ENCODE measurements at places on chromosomes 13 and 19.

DNA sequence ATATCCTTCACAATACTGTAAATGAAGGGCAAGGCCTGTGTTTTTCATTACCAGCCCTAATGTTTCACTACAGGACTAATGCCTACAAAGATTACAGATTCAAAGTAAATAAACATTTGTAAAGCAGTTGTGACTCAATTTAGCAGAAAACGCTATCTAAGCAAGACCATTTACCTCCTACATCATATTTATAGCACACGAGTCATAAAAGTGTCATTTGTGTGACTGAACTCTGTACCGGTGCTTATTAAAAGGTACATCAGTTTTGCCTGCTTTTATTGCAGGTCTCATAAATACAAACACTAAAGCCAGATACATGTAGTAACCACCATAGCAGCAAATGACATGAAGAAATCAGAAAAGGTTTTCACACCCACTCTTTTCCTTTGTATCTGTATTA is 61.5 kb upstream of the SLC15A1 start:
- H3K36me3 ChIP-seq, result peaks cover 23% of the 10 kb centered on the region
- H3K27ac ChIP-seq, result no peak overlapping the region
- no peaks in the 10 kb centered on the region for H3K4me1 ChIP-seq
- no peaks in the 10 kb centered on the region for H3K27me3 ChIP-seq
- no peak for DNase-seq

DNA sequence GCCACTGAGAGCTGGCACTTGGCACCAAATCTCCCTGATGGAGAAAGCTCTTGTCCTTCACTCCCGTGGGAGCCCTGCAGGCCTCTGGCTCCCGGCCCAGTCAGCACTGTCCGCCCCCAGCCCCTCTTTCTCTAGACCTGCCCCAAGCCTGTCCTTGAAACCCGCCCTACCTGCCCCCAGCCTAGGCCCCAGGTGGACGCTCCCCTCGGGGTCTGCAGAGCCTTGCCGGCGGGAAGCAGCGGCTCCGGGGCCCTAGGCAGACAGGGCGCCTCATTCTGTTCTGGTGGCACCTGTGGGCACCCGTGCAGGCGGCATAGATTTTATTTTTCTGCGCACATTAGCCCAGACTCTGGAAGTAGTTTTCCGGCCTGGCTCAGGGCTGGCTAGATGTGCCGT is 17.6 kb downstream of the IL17D start:
- no peak for DNase-seq
- no peak overlapping the region for H3K4me3 ChIP-seq
- H3K27me3 ChIP-seq, result peaks cover 13% of the 10 kb centered on the region

- peaks cover 3% of the 10 kb centered on the region for H3K36me3 ChIP-seq
- no peaks in the 10 kb centered on the region for H3K27me3 ChIP-seq
- H3K4me1 ChIP-seq, result peaks cover 55% of the 10 kb centered on the region
- DNase-seq, result no peak
Measured at GRCh38 chr13:40590112-40590862, 76.2 kb downstream of the FOXO1 start.

GRCh38 chr19:31818798-31819105 is 469.5 kb upstream of the TSHZ3 start:
- H3K27me3 ChIP-seq, result no peaks in the 10 kb centered on the region
- no peaks in the 10 kb centered on the region for H3K36me3 ChIP-seq
- no peak for DNase-seq

GRCh38 chr19:37813340-37813739 is 34.0 kb upstream of the ZNF573 start:
- no peak overlapping the region for H3K27ac ChIP-seq
- H3K4me3 ChIP-seq, result no peak overlapping the region
- H3K27me3 ChIP-seq, result no peaks in the 10 kb centered on the region

- no peak overlapping the region for H3K27ac ChIP-seq
- peaks cover 17% of the 10 kb centered on the region for H3K4me1 ChIP-seq
- no peaks in the 10 kb centered on the region for H3K27me3 ChIP-seq
- DNase-seq, result peak; percentile 54
Measured at GRCh38 chr13:26184791-26185250, 37.3 kb downstream of the RNF6 start.

GRCh38 chr19:13396250-13397080 is 109.8 kb downstream of the CACNA1A start:
- no peak overlapping the region for H3K4me3 ChIP-seq
- H3K27me3 ChIP-seq, result no peaks in the 10 kb centered on the region
- no peak for DNase-seq
- H3K4me1 ChIP-seq, result no peaks in the 10 kb centered on the region
- H3K27ac ChIP-seq, result no peak overlapping the region

DNA sequence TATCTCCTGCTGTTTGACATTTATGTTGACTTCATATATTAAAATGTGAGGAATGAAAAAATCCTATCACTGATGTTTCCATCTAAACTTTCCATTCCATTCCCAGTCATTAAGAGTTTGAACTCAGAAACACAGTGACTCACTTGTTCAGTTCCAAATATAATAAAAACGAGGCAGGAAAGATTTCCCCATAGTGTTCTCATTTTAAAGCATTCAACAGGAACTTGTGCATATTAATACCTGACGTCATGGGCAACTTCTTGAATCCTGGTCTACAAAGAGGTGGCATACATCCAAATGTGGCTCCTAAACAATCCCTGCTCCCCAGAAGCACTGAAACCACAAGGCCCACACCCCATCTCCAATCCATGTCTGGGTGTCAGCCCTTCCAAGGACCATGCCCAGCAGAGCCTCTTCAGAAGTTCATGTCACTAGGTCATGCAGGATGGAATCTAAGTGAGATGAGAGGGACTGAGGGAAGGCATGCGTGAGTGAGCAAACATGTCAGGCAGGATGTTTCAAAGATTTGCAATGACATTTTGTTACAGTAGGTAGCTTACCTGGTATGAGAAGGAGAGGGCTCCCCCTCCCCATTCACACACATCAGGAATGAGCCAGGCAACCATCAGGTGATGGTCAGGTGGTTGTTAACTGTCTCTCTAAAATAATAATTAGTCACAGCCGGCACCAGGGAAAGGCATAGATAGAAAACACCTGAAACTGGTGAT is 9.4 kb upstream of the ERVV-2 start:
- no peak overlapping the region for H3K4me3 ChIP-seq
- H3K27ac ChIP-seq, result no peak overlapping the region
- no peaks in the 10 kb centered on the region for H3K27me3 ChIP-seq
- peaks cover 5% of the 10 kb centered on the region for H3K36me3 ChIP-seq

- H3K4me3 ChIP-seq, result no peak overlapping the region
- H3K27ac ChIP-seq, result no peak overlapping the region
- no peaks in the 10 kb centered on the region for H3K27me3 ChIP-seq
- no peak for DNase-seq
- no peaks in the 10 kb centered on the region for H3K4me1 ChIP-seq
- no peaks in the 10 kb centered on the region for H3K36me3 ChIP-seq
Measured at GRCh38 chr19:30312582-30313352, 59.4 kb upstream of the ZNF536 start.

- H3K27me3 ChIP-seq, result no peaks in the 10 kb centered on the region
- peaks cover 6% of the 10 kb centered on the region for H3K36me3 ChIP-seq
- no peak overlapping the region for H3K27ac ChIP-seq
- H3K4me3 ChIP-seq, result no peak overlapping the region
- no peak for DNase-seq
Measured at GRCh38 chr19:13808856-13809255, 13.6 kb downstream of the ZSWIM4 start.

DNA sequence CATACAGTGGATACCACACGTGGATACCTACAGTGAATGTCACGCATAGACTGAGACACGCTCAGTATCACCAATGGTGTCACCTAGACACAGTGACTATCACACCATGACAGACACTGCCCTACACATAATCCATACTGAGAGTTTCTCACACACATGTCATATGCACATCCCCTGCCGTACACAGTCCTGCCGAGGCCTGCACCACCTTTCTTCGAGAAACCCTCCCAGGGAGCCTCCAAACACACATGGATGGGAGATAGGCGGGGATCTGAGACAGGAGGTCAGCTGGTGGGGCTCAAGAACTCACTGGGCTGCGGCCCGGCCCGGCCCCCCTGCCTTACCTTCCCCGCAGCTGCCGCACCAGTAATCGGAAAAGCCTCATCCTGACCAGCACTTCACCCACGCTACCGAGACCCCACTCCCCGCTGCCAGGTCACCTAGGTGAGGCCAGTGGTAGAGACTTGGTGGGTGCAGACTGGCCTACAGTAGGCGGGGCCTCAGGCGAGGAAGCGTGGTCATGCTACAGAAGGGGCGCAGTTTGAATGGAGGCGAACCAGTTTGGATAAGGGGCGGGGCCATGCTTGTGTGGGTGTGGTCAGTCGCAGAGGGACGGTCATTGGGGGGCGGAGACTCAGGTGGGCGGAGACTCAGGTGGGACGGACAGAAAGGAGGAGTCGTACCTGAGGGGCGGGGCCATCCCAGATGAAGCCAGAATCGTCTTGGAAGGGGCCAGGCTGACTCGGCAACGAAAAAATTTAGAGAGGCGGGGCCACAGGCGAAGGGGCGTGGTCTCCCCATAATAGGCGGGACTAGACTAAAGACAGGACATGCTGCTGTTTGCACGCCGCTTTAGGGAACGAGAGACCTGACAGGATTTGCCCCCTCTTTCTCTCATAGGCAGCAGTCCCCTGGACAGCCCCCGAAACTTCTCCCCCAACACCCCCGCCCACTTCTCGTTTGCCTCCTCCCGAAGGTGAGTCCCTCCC is 2.1 kb downstream of the MAST1 start:
- H3K36me3 ChIP-seq, result no peaks in the 10 kb centered on the region
- no peak overlapping the region for H3K27ac ChIP-seq
- H3K4me1 ChIP-seq, result peaks cover 27% of the 10 kb centered on the region
- H3K27me3 ChIP-seq, result peaks cover 64% of the 10 kb centered on the region
- DNase-seq, result peak; percentile 49

DNA sequence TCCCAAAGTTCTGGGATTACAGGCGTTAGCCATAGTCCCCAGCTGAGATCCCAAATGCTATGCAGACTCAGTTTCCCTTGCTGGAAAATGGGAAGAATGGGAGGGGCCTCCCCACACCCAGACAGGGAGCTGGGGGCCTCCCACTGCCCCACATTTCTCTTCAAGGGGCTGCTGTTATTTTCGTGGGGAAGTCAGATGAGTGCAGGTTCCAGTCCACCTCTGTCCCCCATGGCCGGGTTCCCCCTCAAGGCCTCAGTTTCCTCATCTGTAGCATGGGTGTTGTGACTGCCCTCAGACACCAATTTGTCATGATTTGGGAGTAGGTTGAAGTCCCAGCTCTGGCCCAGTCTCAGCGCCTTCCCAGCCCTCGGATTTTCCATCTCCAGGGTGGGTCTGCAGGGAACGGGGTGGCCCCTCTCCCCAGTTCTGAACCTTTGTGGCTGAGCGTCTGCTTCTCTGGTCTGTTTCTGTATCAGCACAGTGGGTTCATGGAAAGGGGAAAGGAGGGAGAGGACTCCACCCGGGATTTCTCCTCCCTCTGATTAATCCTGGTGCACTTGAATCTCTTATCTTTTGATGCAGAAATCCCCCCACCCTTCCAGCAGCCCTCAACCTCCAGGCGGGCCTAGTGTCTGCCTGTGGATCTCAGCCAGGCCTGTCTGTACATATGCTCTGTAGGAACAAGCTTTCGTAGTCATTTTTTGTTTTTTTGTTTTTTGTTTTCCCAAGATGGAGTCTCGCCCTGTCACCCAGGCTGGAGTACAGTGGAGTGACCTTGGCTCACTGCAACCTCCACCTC is 12.2 kb downstream of the NFIC start:
- no peak overlapping the region for H3K27ac ChIP-seq
- no peaks in the 10 kb centered on the region for H3K36me3 ChIP-seq
- no peaks in the 10 kb centered on the region for H3K4me1 ChIP-seq
- no peak for DNase-seq
- no peaks in the 10 kb centered on the region for H3K27me3 ChIP-seq

GRCh38 chr19:48896191-48896720 is 2.3 kb downstream of the TULP2 start:
- no peak for DNase-seq
- no peak overlapping the region for H3K27ac ChIP-seq
- H3K27me3 ChIP-seq, result peaks cover 19% of the 10 kb centered on the region
- H3K4me3 ChIP-seq, result peak overlapping the region; percentile 9
- peaks cover 20% of the 10 kb centered on the region for H3K4me1 ChIP-seq

GRCh38 chr13:22451327-22451741 is 729.4 kb upstream of the SGCG start:
- H3K4me1 ChIP-seq, result no peaks in the 10 kb centered on the region
- no peaks in the 10 kb centered on the region for H3K27me3 ChIP-seq
- H3K27ac ChIP-seq, result no peak overlapping the region
- H3K4me3 ChIP-seq, result no peak overlapping the region
- no peak for DNase-seq

DNA sequence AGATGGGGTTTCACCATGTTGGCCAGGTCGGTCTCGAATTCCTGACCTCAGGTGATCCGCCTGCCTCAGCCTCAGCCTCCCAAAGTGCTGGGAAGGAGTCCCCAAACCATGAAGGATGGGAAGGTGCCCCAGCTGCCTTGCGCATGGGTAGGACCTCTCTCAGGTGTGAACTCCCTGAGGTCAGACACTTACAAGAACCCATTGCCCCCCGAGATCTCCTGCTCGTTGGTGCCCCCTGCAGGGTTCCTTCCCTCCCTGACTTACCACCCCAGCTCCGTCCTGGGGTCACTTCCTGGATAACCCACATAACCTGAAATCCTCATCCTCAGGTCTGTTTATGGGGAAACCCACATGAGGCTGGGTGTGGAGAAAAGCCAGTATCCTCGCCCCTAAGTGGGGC is 41.7 kb downstream of the UNC13A start:
- H3K27me3 ChIP-seq, result no peaks in the 10 kb centered on the region
- DNase-seq, result no peak
- no peak overlapping the region for H3K27ac ChIP-seq
- H3K36me3 ChIP-seq, result no peaks in the 10 kb centered on the region

- no peak overlapping the region for H3K4me3 ChIP-seq
- H3K27me3 ChIP-seq, result no peaks in the 10 kb centered on the region
- no peaks in the 10 kb centered on the region for H3K36me3 ChIP-seq
- no peak for DNase-seq
- no peaks in the 10 kb centered on the region for H3K4me1 ChIP-seq
- H3K27ac ChIP-seq, result no peak overlapping the region
Measured at GRCh38 chr13:71309905-71310304, 557.1 kb downstream of the DACH1 start.

- H3K36me3 ChIP-seq, result peaks cover 54% of the 10 kb centered on the region
- H3K27ac ChIP-seq, result no peak overlapping the region
Measured at GRCh38 chr13:111158136-111158805, 43.2 kb downstream of the ARHGEF7 start.

- no peaks in the 10 kb centered on the region for H3K4me1 ChIP-seq
- no peaks in the 10 kb centered on the region for H3K36me3 ChIP-seq
- H3K27me3 ChIP-seq, result peaks cover 4% of the 10 kb centered on the region
- H3K4me3 ChIP-seq, result no peak overlapping the region
Measured at GRCh38 chr19:15769586-15769985, 17.9 kb upstream of the OR10H5 start.

GRCh38 chr13:35484384-35484783 is 7.9 kb upstream of the MAB21L1 start:
- no peaks in the 10 kb centered on the region for H3K36me3 ChIP-seq
- no peak overlapping the region for H3K4me3 ChIP-seq
- no peaks in the 10 kb centered on the region for H3K4me1 ChIP-seq
- no peak overlapping the region for H3K27ac ChIP-seq
- no peak for DNase-seq
- peaks cover 11% of the 10 kb centered on the region for H3K27me3 ChIP-seq
